ENCODE measurements at places on chromosomes 16 and 17.

- H3K4me1 ChIP-seq: no peaks in the 10 kb centered on the region
- H3K4me3 ChIP-seq: no peak overlapping the region
- H3K27me3 ChIP-seq: peaks cover 6% of the 10 kb centered on the region
- no peak for DNase-seq
- H3K27ac ChIP-seq: no peak overlapping the region
- H3K36me3 ChIP-seq: no peaks in the 10 kb centered on the region
Observed at GRCh38 chr17:55784666-55785065, 33.8 kb downstream of the PCTP start.

DNA sequence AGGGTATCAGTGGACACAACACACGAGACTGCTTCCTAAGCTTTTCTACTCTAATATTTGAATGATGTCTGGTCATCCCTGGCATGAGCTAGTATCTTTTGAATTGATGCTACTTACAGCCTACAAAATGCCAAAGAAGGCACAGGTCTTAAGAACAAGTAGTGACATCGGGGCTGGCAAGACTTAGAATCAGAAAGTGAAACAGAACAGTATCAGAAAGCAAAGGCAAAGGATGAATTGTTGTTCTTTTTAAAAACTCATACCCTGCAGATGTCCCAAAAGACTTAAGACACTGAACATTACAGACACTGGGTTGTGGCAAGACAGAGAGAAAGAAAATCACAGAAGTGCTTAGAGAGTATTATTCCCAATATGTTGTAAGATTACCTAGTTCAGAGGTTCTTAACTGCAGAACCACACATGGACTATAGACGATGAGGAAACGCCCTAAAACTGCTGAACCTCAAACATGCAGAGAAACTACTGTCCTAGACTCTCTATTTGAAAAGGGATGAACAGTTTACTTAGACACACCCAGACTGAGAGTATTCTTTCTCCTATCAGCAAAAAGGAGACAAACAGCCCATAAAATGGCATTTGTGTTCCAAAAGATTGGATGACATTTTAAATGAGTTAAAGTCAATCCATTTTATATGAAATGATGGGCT, 12.5 kb downstream of the ZNF19 start:
- H3K4me1 ChIP-seq: peaks cover 7% of the 10 kb centered on the region
- H3K27ac ChIP-seq: no peak overlapping the region
- H3K27me3 ChIP-seq: no peaks in the 10 kb centered on the region
- DNase-seq: no peak
- peaks cover 2% of the 10 kb centered on the region for H3K36me3 ChIP-seq

DNA sequence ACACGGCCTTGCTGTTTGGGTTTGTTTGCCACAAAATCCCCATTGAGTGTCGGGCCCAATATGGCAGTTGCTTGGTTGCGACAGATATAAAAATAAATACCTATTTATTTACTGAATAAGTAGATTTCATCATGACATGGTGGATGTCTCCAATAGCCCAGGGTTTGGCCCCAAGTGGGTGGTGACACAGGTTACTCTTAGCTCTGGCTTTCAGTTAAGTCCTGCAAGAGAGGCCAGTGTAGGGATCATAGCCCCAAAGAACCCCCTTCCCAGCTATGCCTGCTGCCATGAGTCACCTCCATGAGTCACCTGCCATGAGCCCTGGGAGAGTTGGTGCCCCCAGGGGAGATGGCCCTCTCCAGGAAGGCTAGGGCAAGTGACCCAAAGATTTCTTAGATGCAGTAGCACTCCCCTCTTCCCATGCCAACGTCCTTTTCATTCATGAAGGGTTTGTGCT, 78.7 kb upstream of the LGALS9 start:
- H3K27me3 ChIP-seq: no peaks in the 10 kb centered on the region
- no peak overlapping the region for H3K4me3 ChIP-seq
- H3K36me3 ChIP-seq: peaks cover 28% of the 10 kb centered on the region

GRCh38 chr17:50094243-50094752, 853 bp upstream of the PDK2 start:
- H3K4me3 ChIP-seq: peak overlapping the region; percentile 85
- DNase-seq: peak; percentile 80
- peaks cover 20% of the 10 kb centered on the region for H3K4me1 ChIP-seq
- peaks cover 6% of the 10 kb centered on the region for H3K36me3 ChIP-seq
- peak overlapping the region; percentile 88 for H3K27ac ChIP-seq
